Stimulated activated CD8-positive, alpha-beta memory T cell treated with anti-CD3 and anti-CD28 coated beads, Interleukin-4, amount 100 ng/mL, for 1 hour (primary cell): ENCODE measurements at places on chromosomes 12 and 14.

DNA sequence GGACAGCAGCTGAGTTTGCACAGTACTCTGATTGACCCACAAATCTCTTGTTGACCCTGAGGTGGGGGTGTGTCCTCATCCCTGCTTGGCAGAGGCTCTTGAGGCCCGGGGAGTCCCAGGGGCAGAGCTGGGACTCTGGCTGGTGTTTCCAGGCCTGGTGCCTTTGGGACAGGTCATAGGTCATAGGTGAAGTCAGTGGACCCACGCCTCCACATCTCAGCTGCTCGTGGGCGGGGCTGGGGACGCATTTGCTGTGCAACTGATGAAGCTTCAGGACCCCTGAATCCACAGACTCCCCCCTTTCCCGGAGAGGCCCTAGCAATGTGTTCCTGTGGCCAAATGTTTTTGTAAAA, 408 bp upstream of the CACNA2D4 start:
- no peak for DNase-seq

- DNase-seq, result no peak
Measured at GRCh38 chr14:99908653-99909250, 115.5 kb downstream of the EML1 start.

- no peak for DNase-seq
Measured at GRCh38 chr12:52515927-52516831, 4.0 kb downstream of the KRT5 start.

- DNase-seq, result no peak
Measured at GRCh38 chr12:27193854-27194544, 50.1 kb upstream of the STK38L start.

- DNase-seq, result peak; percentile 29
Measured at GRCh38 chr12:27383429-27384260, 51.0 kb downstream of the BMAL2 start.

DNA sequence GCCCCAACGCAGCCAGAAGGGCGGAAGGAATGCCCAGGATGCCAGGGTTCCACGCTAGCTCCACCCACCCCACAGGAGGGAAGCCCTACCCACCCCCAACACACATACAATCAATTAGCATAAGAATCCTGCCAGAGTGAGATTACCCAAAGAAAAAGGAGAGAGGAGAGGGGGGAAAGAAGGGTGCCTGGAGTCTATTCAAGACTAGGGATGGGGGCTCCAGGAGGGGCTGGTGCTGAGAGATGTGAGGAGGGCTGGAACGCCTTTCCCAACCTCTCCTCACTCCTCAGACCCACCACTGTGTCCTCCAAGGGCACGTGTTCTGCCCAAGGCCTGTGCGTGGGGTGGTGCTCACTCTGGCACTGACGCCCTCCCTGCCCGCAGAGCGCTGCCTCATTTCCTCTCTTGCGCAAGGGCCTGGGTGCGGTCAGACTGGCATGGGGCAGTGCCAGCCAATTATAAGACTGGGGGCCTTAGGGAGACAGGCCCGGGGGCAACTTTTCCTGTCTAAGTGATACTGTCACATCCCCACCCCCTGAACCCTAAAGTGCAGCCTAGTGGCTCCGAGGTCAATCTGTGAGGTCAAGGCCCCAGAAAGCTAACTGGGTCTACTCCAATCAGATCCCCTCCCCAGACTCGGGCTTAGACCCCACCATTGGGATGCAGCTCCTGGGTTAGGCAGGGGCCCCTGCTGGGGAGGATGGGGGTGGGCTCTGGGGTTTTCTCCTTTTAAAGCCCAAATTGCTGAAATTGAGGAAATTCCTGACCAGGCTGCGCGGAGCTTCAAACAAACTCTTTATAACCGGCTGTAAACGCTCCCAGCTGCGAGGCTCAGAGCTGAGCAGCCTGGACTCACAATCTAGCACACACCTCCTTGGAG, 10.2 kb upstream of the ITGB7 start:
- DNase-seq, result no peak

- DNase-seq, result no peak
Measured at GRCh38 chr12:51103977-51104376, 20.6 kb upstream of the CSRNP2 start.

DNA sequence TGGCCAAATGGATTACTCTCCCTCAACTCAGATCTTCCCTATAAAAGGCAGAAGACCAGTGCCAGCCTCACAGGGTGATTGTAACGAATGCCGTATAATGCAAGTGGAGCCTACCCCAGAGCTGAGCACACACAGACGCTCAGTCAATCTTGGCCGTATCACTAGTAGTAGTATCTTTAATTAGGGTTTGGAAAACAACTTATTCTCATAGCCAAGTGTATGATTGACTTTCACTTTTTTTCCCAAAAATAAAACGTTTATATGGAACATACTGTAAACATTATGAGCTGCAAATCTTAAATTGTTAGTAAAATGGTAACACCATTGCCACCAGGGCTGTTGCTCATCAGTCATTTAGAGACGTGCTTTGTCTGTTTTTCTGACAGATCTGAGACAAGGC, 30.4 kb downstream of the PLEKHG7 start:
- DNase-seq, result no peak

GRCh38 chr14:42391146-42391834, 784.6 kb downstream of the LRFN5 start:
- DNase-seq, result no peak

DNA sequence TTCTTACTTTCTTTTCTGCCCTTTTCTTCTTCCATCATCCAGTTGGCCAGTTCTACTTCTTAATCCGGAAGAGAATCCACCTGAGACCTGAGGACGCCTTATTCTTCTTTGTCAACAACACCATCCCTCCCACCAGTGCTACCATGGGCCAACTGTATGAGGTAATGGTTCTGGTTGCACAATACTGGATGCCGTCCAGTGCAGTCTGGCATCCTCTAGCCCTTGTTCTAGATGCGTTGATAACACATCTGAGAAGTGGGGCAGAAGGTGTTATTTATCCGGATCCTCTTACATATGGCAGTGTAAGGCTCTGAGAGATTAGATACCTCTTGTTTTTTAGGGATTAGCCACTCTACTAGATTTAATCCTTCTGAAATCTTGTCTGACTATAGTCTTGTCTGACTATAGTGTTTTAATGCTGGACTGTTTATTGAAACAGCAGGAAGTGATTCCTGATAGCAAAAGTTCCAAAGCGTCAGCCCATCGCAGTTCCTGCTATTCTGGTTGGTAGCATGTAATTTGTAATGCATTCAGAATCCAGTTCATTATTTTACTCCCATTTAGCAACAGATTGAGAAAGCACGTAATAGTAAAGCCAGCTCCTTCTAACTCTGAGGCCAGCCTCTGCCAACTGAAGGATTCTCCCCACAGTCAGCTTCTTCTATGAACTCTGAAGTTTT, 7.9 kb downstream of the GABARAPL1 start:
- no peak for DNase-seq

DNA sequence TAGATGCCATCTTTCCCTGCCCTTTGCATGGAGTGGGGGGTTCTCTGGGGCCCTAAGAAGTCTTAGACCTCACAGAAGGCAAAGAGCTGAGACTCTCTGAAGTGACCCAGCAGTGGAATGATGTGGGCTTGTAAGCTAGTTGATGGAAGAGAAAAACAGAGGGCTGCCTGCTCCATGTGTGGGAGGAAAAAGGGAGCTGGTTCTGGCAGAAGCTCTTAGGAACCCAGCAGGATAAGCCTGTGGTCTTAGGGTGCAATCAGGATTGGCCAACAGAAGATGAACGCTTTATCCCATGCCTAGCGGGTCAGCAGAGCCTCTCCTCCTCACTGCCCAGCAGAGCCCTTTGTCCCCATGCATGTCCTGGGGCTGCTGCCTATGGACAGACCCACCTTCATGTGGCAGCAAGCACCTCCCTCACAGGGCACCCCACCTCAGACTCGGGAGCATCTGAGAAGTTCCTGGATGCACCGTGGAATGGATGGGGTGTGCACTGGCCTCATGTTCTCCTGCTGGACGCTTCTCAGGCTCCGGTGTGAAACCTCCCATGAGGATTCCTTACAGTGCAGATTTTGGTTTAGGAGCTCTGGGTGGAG, 152.7 kb downstream of the ADGRD1 start:
- no peak for DNase-seq

GRCh38 chr12:40175045-40175444, 49.8 kb upstream of the LRRK2 start:
- DNase-seq, result no peak

DNA sequence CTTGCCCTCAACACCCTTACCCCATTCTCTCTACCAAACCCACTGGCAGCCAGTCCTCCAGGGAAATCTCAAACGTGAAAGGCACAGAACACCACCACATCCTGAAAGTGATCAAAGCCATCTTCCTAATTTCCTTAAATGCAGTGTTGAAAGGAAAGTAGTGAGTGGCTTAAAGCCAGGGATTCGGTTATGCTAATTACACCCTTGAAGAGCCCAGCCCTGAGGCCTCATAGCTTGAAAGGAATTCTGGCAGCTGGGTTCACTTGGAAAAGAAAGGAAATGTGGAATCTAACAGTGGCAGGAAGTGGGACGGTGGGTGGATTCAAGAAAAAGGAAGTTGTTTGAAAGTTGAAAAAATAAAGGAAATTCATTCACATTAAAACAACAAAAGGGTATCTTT, 73.0 kb upstream of the FICD start:
- DNase-seq, result no peak

DNA sequence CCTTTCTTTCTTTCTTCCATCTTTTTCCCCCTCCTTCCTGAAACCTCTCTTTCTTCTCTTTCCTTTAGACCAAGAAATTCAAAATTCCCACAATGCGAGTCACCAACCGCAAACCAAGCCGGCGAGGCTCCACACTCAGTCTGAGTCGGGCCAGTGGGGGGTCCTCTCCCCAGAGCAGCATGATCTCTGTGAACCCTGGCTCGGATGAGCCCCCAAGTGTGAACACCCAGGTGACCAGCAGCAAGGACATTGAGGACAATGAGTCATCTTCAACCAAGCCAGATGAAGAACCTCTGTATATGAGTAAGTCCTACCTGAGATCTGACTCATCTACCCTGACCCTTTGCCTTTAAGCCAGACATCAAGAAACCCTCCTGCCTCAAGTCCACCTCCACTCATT, 88.6 kb upstream of the TMEM233 start:
- DNase-seq, result no peak

DNA sequence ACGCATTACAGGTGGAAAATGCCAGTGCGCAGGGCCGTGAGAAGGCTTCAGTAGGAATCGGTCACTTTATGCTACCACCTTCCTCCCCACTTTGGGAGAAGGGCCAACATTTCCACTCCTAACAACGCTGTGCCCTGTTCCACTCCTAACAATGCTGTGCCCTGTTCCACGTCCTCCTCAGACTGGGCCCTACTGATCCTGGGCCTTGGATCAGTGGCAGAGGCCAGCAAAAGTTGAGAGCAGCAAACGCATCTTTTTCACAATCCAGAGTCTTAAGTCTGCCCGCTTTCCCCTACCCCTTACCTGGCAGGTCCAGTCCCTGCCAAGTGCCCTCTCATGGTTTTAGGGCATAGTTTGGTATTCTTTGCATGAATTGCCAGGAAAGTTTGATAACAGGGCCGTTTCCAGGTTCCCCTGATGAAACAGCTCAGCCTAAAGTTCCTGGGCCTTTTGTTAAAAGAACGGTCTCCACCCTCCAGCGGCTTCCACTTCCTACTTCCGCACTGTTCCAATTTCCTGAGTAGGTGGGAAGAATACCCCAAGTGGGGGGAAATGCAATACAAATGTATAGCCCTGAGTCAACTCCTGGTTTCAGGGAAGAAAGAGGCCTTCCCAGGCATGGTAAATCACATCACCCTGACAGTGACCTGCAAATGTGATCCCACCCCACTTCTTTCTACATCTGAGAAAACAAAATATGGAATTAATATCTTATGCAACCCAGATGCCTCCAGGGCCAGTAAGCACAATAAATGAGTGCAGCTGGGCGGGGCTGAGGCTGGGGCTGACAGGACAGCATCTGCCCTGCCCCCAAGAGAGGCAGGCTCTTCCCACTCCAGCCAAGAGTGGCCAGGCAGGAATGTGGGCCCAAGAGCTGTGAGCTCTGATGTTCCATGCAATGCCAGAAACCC, 15.0 kb downstream of the KCTD10 start:
- no peak for DNase-seq

DNA sequence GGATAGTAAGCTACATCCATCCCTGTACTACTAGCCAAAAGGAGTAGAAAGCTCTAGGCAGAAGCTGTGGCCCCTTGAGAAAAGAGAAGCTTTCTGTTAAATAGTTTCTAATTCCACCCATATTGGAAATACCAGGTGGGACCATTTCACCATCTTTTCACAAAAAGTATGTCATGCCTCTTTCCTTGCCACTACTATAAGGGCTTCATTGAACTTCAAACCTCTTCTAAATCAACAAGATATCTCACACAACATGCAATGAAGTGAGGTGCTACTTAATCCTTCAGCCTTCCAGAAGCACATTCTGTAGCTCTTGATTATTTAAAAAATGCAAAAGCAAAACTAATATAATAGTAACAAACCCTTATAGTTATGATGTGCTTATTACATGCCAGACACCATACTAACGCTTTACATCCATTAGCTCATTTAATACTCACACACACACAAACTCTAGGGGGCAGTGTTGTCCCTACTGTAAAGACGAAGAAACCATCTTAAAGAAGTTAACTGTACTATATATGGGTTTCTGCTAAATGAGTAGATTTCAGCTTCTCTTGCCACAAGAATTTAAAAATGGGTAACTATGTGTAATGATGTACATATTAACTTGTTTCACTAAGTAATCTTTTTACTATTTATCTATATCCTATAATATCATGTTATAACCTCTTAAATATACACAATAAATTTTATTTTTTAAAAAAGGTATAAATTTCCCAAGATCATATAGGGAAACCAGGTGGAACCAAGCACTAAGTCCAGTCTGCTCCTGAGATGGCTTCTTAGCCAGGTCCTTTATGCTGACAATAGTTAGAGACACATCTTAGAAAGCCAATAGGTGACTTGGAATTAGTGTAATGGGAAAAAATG, 124.4 kb downstream of the RPS29 start:
- DNase-seq, result peak; percentile 34

DNA sequence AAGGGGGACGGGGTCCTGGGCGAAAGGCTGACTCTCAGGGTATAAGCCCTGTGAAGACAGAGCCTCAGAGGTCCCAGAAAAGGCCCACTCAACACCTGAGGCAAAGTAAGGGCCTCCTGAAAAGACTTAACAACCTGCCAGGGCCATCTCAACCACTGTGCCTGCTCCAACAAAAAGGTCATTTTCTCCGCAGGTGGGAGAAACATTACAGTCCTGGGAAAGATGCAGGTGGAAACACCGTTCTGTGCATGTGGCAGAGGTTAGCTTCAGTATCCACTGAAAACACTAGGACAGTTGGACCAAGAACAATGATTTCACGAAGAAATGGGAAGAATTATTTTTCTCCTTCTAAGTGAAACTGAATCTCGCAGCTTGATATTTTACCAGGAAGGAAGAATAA, 50.9 kb downstream of the CCDC88C start:
- DNase-seq, result no peak

DNA sequence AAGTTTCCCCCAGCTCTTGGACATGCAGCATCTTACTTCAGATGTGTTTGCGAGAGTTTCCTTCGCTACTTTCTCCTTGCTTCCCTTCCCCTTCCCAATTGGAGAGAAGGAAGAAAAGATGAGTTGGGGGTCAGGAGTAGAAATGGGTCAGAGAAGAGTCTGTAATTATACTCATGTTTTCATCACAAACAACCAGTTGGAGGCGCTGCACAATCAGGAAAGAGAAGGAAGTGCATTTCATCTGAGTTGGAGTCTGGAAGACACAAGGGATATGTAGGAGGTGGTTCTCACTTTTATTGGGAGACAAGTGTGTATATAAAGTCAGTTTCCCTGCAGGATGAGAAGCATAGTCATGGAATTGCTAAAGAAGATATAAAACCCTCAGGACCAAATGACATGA, 31.3 kb upstream of the VSX2 start:
- no peak for DNase-seq
